Sciatic nerve (tissue), 2 donors: ENCODE measurements at places on chromosomes 7 and 10. TPM values are rescaled to one million over a fixed set of nuclear protein-coding genes. Genes with fewer than 3 reads are reported as not detected.

Gene PNLIP
- 2.8 TPM for total RNA-seq

Gene ACADSB
- 39.5 TPM for total RNA-seq

Gene PSPH
- total RNA-seq = 11.5 TPM

Gene LIPK
- total RNA-seq = not detected

Gene NRP1
- 156 TPM for total RNA-seq

Gene FAM25A
- total RNA-seq = not detected

Gene PSMG3
- 17.5 TPM for total RNA-seq

Gene ARL3
- 17.4 TPM for total RNA-seq

Gene CAMK2B
- total RNA-seq = 26.9 TPM

Gene SPDYE2B
- total RNA-seq = not detected

Gene CASD1
- total RNA-seq = 37.1 TPM

Gene ZCWPW1
- total RNA-seq = 8.0 TPM

Gene PPP3CB
- 63.1 TPM for total RNA-seq

Gene AKR1D1
- not detected for total RNA-seq

Gene YWHAG
- 94.7 TPM for total RNA-seq

Gene MUC3A
- total RNA-seq = 0.36 TPM

Gene CDC14C
- 0.18 TPM for total RNA-seq

Gene CPXM2
- total RNA-seq = 81.6 TPM

Gene EFCAB10
- total RNA-seq = not detected

Gene CALML5
- not detected for total RNA-seq

Gene ANKRD30A
- 0.09 TPM for total RNA-seq

Gene ERV3-1
- 26.8 TPM for total RNA-seq

Gene ARHGEF35
- 5.3 TPM for total RNA-seq

Gene CRPPA
- total RNA-seq = 9.9 TPM

Gene XRCC2
- total RNA-seq = 0.58 TPM

Gene OR2A42
- total RNA-seq = 0.27 TPM

Gene PRKG1
- total RNA-seq = 20.0 TPM

Gene HTR5A
- not detected for total RNA-seq

Gene MRLN
- total RNA-seq = not detected

Gene NKX2-3
- not detected for total RNA-seq

Gene ADAP1
- 42.8 TPM for total RNA-seq

Gene IL6
- total RNA-seq = 28.1 TPM

Gene TEX36
- total RNA-seq = not detected

Gene RAB18
- total RNA-seq = 96.9 TPM

Gene RTKN2
- total RNA-seq = 0.22 TPM

Gene AKR1C2
- total RNA-seq = 97.9 TPM

Gene STARD3NL
- 37.7 TPM for total RNA-seq

Gene UTF1
- not detected for total RNA-seq

Gene COMTD1
- 13.0 TPM for total RNA-seq

Gene BEND7
- 28.6 TPM for total RNA-seq

Gene GCK
- 1.9 TPM for total RNA-seq
